ENCODE measurements at places on chromosomes 5 and 9. TPM values are rescaled to one million over a fixed set of nuclear protein-coding genes. Genes with fewer than 3 reads are reported as not detected.

DNA sequence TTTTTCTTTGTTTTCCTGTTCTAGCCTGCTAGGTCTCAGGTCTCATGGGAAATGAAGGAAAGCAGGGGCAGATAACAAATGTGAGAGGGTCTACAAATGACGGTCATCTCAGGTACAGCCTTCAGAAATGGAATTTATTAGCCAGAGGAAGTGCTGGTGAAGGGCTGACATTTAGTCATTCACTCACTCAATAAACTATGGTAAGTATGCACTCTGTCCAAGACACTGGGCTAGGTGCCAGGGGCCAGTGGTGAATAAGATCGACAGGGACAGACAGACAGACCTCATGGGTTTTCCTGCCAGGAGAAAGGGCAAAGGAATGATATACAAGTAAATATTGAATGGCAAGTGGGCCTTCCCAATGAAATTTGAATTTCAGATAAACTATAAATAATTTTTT, 6.3 kb downstream of the PDE6A start:
- DNase-seq, result peak; percentile 56

- DNase-seq, result no peak
Observed at GRCh38 chr5:3127423-3127911, 376.0 kb upstream of the IRX2 start.

- no peak for DNase-seq
Observed at GRCh38 chr9:115210699-115211098, 92.7 kb upstream of the TNC start.

DNA sequence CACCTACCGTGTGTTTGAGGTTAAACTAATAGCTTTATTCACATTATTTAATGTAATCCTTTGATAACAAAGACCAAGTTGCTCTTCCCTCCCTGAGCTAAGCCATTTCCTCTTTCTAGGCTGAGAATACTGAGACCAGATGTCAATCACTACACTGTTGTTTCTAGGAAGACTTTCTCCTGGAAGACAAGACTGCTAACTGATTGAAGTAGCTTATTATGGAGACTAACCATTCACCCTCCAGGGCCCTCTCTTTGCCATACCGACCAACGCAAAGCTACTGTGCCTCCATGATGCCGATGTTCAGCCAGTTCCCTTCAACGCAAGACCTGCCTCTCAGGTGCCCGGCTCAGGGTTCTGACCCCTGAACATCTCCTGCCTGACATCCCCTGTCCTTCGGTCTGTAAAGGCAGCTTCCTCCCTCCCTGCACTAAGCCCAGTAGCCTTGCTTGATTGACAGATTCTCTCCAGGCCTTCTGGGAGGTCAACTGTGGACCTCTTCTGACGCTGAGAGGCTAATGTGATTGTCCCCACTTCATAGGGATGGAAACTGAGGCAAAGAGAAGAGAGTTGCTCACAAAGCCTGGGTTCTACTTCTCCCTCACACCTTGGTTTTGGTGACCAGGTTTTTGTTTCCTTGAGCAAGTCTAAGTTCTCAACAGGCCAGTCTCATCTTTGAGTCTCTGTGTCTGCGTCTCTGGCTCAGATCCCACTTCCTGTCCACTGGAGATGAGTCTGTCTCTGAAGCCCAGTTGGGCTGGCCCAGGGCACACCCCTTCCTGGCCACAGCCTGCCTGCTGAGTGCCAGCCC, 259.7 kb upstream of the IRX2 start:
- peak; percentile 24 for DNase-seq

- no peak for DNase-seq
Observed at GRCh38 chr5:14453481-14453880, 128.1 kb upstream of the OTULINL start.

GRCh38 chr5:133128066-133128465, 76.3 kb downstream of the HSPA4 start:
- peak; percentile 3 for DNase-seq

- DNase-seq, result no peak
Observed at GRCh38 chr5:36156121-36156601, 4.2 kb downstream of the SKP2 start.

DNA sequence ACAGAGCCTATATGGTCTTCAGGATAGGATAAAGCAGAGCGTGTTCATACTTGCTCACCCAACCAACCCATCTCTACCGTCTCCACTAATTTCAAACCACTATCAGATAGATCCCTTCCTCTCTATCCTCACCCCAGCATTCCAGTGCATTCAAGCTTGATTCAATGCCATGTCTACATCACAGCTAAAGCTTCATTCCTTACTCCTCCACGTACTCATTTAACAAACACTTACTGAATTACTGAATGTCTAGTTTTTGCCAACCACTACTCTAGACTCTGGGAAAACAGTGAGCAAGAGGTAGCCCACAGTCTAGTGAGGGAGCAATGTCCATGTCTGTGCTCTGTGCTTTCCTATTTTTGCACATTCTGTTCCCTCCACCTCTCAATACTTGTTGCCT, 163.5 kb upstream of the MSX2 start:
- DNase-seq, result no peak

DNA sequence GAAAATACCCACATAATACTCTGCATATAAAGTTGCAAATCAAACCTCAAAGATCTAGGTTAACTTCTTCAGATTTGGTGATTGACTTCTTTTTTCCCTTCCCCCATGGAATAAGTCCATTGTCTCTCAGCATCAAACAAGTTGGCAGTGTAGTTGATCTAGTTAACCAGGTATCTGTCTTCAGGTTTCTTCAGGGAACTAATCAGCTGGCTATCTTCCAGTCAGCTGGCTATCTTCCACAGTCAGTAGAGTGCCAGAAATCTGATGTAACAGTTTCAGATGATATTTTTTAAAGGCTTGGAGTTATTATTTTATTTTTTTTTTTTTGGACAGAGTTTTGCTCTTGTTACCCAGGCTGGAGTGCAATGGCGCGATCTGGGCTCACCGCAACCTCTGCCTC, 16.8 kb downstream of the TNFSF15 start:
- DNase-seq, result no peak

GRCh38 chr9:133642708-133643361, 6.7 kb downstream of the DBH start:
- no peak for DNase-seq

Gene GMCL2
- total RNA-seq, result not detected

Gene GRM6
- total RNA-seq, result not detected

Gene SPINK4
- not detected for total RNA-seq

Gene PCDHAC2
- 0.86 TPM for total RNA-seq

Measured in left lobe of liver (tissue), 2 donors.